A673 (cell line): ENCODE measurements at places on chromosomes 16 and 17.

DNA sequence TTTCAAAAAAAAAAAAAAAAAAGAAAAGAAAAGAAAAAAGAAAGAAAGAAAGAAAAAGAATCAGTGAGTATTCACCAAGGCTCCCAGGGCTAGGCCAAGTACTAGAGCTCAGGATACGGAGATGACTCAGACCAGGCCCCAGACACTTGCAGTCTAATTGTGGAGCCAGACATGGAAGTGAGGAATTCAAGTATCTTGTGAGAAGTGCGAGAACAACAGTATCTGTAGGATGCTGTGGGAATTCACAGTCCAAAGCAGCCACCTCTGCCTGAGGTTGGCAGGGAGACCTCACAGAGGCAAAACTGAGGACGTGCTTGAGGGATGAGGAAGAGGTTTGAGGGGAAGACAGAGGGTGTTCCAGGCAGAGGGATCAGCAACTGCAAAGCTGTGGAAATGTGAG lies 14.0 kb upstream of the ALDOA start:
- H3K4me1 ChIP-seq = peaks cover 9% of the 10 kb centered on the region
- H3K4me3 ChIP-seq = no peak overlapping the region
- no peak for DNase-seq
- no peak overlapping the region for H3K27ac ChIP-seq
- H3K27me3 ChIP-seq = no peaks in the 10 kb centered on the region

DNA sequence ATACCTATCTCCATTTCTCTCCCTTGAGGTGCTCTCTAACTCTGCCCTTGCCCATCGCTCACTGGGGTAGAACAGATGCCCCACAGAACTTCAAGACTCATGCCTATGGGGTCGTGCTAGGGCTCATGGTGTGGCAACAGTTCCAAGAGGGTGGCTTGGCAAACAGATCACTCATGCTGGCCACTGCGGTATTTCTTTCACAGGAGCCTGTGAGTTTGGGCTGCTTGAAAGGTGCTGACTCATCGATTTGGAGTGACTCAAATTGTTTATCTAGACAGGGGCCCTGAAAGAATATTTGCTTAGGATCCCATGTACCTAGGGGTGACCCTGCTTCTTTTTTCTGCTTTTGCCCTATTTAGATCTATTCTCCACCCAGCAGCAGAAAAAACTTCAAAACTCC lies 69.9 kb downstream of the IRX5 start:
- H3K27me3 ChIP-seq = peaks cover 4% of the 10 kb centered on the region
- no peaks in the 10 kb centered on the region for H3K4me1 ChIP-seq
- no peaks in the 10 kb centered on the region for H3K36me3 ChIP-seq
- no peak overlapping the region for H3K4me3 ChIP-seq
- H3K27ac ChIP-seq = no peak overlapping the region

DNA sequence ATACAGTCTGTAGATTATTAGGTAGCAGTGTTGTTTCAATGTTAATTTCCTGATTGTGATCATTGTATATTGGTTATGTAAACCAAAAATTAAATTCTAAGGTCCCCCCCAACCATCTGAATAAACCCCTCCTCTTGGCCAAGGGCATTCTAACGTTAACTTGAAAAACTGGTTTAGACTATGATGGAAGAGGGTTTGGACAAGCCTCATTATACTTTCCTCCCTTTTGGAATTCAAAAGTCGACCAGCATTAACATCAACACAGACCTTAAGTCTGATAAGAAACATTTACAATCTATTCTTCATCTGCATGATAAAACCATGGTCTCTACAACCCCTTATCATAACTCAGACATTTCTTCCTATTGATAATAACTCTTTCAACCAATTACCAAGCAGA lies 20.6 kb upstream of the KIFC3 start:
- peaks cover 4% of the 10 kb centered on the region for H3K36me3 ChIP-seq
- H3K4me3 ChIP-seq = no peak overlapping the region
- H3K27ac ChIP-seq = no peak overlapping the region

DNA sequence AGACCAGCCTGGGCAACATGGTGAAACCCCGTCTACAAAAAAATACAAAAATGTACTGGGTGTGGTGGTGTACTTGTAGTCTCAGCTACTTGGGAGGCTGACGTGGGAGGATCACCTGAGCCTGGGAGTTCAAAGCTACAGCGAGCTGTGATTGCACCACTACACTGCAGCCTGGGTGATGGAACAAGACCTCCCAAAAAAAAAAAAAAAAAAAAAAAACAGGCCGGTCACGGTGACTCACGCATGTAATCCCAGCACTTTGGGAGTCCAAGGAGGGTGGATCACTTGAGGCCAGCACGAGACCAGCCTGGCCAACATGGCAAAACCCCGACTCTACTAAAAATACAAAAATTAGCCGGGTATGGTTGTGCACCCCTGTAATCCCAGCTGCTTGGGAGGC lies 12.7 kb upstream of the APPBP2 start:
- H3K27ac ChIP-seq = no peak overlapping the region
- no peak for DNase-seq
- no peaks in the 10 kb centered on the region for H3K36me3 ChIP-seq

DNA sequence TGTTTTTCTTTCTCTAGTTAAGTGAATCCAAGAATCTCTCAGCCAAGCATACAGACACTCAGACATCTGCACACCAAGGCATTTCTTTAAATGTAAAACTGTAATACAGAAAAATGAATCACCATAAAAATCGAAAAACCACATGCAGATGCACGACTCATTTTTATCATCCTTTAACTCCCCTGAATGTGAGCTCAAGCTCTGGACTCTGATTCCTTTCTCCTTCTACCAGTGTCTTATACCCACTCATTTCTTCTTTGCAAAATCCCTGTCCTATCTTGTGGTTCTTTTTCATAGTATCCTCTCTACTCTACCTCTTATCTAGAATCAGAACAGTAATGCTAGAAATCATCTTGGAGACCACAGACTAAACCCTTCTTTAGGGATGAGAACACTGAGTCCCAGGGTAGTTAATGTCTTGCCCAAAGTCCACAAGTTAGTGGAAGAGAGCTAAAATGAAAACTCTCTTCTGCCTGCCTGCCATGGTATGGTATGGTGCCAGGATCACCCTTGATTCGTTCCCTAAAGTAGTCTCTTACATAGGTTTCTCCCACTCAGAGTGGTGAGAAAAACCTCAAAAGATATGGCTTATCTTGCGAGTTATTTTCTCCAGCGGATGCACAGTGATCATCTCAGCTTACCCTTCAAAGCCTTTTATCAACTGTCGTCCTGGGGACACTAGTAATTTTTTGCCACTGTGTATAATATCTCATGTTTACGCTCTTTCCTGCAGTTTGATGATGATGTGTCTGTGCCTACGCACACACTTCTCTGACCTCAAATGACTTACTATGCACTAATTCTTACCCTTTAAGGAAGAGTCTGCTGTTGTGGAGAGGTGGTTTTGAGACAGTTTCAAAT lies 30.2 kb downstream of the BRD7 start:
- peaks cover 44% of the 10 kb centered on the region for H3K36me3 ChIP-seq
- no peak overlapping the region for H3K4me3 ChIP-seq
- DNase-seq = no peak
